ENCODE measurements at places on chromosomes 4 and X.
A peak's percentile ranks its signal among the peaks of the same experiment; 100 is the strongest.

DNA sequence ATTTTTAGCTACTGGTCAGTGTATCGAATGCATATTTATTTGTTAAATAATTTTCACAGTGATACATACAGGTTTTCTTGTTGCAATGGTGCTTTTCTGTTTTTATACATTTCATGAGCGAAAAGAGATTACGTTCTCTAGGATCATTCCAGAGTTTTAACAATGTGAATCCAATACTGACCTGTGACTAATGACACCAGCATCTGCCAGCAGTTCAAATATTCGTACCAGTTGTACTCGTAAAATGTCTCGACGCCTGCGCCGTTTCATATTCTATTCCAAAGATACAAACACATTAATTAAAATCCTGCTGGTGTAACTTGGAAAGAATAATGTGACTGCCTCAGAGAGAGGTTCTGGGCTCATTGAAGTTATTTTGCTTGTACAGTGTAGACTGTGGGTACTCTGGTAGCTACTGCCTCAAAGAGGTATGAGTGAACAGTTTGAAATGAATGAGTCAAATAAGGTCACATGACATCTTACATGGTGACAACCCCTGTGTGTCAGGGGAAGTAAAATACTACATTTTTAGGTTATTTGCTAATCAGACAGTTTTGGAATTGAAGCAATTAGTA lies 80.7 kb downstream of the ZAR1 start:
- DNase-seq, result no peak

DNA sequence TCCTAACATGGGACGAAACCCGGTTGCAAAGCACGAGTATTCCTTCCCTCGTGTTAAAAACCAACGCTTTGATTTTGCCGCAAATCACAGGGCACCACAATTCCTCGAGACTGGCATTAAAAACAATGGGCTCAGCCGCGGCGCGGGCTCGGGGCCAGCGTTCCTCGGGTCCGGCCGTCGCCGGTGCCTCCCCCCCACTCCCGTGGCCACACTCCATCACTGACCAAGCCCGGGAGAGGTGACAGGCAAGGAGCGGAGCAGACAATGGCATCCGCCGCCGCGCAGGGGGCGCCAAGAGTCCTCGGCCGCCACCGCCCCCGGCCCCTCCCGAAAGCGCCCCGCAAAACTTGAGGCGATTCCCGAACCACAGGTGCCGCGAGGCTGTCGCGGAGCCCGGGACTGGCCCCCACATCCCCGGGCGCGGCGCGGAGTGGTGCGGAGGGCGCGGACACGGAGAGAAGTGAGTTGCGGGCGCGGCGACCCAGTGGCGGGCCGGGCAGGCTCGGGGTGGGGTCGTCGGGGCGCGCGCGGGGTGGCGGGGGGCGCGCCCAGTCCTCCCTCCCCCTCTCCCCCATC lies 445 bp downstream of the AP1S2 start:
- peak; percentile 36 for DNase-seq

DNA sequence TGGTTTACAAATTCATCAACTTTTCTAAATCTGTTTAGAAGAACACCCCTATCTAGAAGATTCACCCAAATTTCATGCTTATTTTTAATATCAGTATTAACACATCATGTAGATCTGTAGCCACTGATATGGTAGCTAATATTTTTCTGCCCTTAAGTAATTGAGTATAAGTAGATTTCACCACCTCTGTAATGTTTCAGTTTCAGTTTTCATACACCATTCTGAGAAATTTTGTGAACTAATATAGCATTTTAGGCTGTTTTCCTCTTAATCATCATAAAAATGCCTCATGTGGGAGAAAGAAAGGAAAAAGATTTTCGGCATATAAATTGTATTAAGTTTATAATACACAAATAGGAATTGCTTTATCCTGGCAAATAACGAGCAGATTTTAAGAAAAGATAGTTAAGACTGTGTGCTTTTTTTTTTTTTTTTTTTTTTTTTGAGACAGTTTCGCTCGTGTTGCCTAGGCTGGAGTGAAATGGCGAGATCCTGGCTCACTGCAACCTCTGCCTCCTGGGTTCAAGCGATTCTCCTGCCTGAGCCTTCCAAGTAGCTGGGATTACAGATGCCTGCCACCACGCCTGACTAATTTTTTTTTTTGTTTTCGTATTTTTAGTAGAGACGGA lies 21.4 kb upstream of the RBPJ start:
- no peak for DNase-seq

DNA sequence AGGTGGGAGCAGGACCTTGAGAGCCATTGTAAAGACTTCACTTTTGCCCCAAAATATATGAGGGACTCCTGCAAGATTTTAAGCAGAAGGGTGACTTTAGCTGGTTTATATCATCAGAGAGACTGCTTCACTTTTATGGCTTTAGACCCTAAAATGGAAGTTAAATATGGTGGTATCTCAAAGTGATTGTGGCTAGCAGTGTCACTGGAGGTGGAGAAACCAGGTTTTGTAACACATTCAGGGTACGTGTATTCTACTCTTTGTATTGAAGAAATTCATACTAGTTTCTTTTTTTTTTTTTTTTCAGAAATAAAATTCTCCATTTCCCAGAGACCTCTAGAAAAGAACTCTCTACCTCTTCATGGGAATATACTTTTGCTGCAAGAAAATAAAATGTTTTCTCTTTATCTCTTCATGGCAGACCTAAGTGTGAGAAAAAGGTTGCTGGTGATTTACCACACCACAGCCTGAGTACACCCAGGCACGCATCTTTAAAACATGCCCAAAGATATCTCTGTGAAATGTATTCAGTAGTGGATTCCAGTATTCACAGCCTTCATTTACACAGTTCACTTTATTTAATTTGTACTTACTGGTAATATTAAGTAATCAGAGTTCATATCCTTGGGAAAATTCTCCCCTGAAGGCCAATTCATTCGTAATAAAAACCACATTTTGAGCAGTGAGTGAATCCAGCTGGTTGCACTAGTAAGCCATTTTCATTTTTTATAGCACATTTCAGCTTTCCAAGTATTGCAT lies 74.3 kb upstream of the GUCY1A1 start:
- DNase-seq, result no peak

DNA sequence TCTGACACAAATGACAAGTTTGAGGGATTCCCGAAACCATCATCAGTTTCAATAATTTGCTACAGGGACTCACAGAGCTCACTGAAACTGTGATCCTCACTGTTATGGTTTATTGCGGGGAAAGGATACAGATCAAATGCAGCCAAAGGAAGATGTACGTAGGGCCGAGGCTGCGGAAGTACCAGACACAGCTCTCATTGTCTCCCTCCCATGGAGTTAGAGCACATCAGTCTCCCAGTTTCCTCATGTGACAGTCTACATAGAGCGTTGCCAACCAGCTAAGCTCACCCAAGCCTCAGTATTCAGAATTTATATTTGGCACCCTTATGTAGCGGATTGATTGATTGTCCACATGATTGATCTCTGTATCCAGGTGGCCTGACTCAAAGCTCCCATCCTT lies 137.8 kb upstream of the TENM3 start:
- DNase-seq, result no peak

- peak; percentile 27 for DNase-seq
Observed at GRCh38 chrX:11143931-11144678, 33.0 kb downstream of the HCCS start.

- no peak for DNase-seq
Observed at GRCh38 chr4:105719204-105719603, 10.6 kb downstream of the GSTCD start.

Measured in T follicular helper cell (primary cell).